ENCODE measurements at places on chromosomes 2 and 18. TPM values are rescaled to one million over a fixed set of nuclear protein-coding genes. Genes with fewer than 3 reads are reported as not detected.

Gene DIPK1C
- not detected for total RNA-seq

- no peaks in the 10 kb centered on the region for H3K36me3 ChIP-seq
- no peak overlapping the region for H3K4me3 ChIP-seq
- no peak overlapping the region for H3K27ac ChIP-seq
Observed at GRCh38 chr18:54734059-54734458, 94.2 kb upstream of the RAB27B start.

Gene LOXHD1
- 2.7 TPM for total RNA-seq

- no peak for DNase-seq
- H3K27ac ChIP-seq = no peak overlapping the region
- H3K36me3 ChIP-seq = no peaks in the 10 kb centered on the region
- no peak overlapping the region for H3K4me3 ChIP-seq
Observed at GRCh38 chr18:22378672-22379282, 38.9 kb downstream of the CTAGE1 start.

Gene C2orf72
- 1.5 TPM for total RNA-seq

DNA sequence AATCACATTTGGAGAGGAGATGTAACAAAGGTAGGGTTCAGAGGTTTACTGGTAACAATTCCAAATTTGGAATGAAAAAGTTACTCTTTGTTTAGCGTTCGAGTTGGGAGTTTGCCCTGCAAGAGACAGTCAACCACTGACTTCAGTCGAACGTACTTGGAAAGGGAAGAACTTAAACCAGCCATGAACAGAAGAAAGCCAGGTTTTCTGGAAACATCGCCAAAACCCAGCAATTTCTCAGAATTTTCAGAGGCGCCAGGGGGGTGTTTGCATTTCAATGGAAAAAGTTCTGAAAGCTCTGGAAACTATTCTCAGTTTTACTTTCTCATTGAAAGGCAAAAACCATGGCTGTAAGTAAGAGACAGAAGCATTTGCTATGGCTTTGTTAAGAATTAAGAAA lies 28.5 kb upstream of the AQP4 start:
- no peaks in the 10 kb centered on the region for H3K27me3 ChIP-seq
- no peaks in the 10 kb centered on the region for H3K4me1 ChIP-seq
- no peak for DNase-seq
- H3K4me3 ChIP-seq = no peak overlapping the region
- no peaks in the 10 kb centered on the region for H3K36me3 ChIP-seq

Gene M1AP
- 1.4 TPM for total RNA-seq

DNA sequence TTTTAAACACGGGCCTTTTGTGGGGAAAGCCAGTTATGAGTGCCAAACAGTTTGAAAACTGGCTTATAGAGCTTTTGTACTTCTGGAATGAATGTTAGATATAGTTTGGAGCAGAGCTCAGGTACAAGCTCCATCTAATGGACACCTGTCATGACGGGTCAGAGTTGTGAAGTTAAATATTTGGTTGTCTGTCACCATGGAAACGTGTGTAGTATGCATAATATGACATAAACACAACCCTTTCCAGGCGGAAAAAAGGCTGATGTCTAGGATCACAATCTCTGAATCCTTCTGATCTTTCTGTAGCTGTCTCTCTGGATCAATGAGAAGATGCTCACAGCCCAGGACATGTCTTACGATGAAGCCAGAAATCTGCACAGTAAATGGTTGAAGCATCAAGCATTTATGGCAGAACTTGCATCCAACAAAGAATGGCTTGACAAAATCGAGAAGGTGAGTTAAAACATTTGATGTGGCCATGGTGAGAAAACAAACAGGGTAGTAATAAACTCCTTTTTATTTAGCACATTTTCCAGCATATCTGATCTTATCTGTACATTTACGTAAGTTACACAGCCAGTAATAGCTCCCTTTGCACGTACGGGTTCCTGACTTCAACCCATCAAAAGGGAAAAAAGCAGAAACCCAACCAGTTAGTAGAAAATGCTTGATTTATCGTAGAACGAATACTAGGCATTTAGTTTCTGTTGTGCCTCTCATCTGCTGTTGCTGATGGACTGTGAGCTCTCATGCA lies 80.6 kb upstream of the EML6 start:
- H3K4me1 ChIP-seq = peaks cover 17% of the 10 kb centered on the region
- H3K27ac ChIP-seq = no peak overlapping the region
- no peak for DNase-seq

Gene DARS1
- 55.3 TPM for total RNA-seq

GRCh38 chr18:73923866-73924265 lies 223.8 kb downstream of the FBXO15 start:
- no peaks in the 10 kb centered on the region for H3K27me3 ChIP-seq
- no peaks in the 10 kb centered on the region for H3K36me3 ChIP-seq
- H3K4me1 ChIP-seq = no peaks in the 10 kb centered on the region
- no peak for DNase-seq
- no peak overlapping the region for H3K4me3 ChIP-seq
- no peak overlapping the region for H3K27ac ChIP-seq

DNA sequence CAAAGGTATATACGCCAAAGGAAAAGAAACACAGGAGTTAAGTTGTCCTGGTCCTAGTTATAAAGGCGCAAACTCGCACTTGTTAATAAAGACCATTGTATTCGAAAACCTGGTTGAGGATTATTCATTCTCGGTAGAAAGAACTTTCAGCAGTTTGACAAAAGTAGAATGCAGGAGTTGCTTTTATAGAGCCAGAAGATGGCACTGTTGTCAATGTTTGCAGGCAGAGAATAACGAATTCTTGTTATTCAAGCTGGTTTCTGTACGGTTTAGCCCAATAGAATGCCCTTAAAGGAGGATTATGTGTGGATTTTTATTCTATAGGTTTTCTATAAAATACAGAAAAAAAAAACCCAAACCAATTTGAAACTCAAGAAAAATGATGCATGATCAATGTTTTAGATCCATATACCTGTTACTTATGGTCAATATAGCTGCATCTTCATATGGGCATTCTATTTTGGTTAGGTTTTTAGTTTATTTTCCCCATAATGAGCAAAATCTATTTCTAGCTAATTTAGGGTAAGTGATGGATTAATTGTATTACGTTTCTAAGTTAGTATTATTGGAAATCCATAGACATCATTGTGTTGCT lies 510.3 kb downstream of the PLCL1 start:
- DNase-seq = no peak
- peaks cover 29% of the 10 kb centered on the region for H3K27me3 ChIP-seq
- H3K4me1 ChIP-seq = no peaks in the 10 kb centered on the region
- no peaks in the 10 kb centered on the region for H3K36me3 ChIP-seq
- no peak overlapping the region for H3K4me3 ChIP-seq

DNA sequence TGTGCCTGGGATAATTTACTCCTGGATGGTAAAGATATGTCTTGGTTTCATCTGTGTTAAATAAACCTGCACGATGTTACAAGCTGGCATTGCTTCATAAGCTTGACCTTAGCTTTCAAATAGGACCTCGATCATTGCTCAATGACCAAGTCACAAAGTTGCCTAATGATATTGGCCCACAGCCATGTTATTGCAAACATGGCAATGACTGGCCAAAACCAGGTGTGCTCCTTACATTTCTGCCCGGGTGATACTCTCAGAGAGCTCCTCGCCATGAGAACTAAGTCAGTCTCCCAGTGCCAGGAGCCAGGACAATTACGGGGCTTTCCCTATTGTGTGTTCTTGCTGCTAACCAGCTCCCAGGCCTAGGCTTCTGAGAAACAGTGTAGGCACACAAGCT lies 72.5 kb upstream of the CYP1B1 start:
- H3K4me3 ChIP-seq = no peak overlapping the region
- H3K36me3 ChIP-seq = no peaks in the 10 kb centered on the region
- H3K4me1 ChIP-seq = peaks cover 21% of the 10 kb centered on the region
- no peaks in the 10 kb centered on the region for H3K27me3 ChIP-seq
- peak; percentile 66 for DNase-seq
- peak overlapping the region; percentile 67 for H3K27ac ChIP-seq

DNA sequence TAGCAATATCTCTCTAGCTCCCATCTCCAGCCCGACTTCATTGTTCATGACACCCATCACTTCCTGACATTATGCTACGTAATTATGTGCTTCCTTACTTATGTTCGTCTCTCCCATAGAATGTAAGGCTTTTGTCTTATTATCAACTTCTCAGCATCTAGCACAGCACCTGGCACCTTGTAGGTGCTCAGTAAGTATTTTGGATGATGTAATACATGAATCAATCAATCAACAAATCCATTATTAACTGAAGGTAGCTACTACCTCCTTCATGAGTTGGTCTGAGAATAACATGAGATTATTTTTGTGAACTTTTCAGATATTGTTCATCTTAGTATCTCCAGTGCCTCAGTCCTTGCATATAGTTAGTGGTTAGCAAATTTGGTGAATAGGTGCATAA lies 109.3 kb downstream of the EN1 start:
- H3K36me3 ChIP-seq = no peaks in the 10 kb centered on the region
- no peaks in the 10 kb centered on the region for H3K27me3 ChIP-seq
- H3K4me1 ChIP-seq = no peaks in the 10 kb centered on the region
- DNase-seq = no peak

DNA sequence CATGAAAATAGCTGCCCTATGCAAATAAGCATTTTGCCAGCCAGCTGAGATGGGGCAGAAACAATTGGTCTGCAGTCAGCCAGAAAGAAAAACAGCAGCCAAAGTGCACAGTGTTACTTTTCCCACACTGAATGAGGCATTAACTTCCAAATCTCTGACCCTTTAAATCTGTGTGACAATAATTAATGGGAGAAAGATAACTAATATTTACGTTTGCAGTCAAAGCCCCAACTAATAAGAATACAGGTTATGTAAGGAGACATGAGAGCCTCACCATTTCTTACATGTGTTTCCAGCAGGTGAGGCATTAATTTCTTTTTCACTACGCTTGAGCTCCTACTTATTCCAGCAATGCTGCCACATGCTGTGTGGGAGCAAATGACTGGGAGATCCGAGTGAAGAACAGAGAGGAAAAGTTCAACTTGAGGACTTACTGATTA lies 339.0 kb downstream of the SATB2 start:
- no peaks in the 10 kb centered on the region for H3K4me1 ChIP-seq
- H3K27ac ChIP-seq = no peak overlapping the region
- DNase-seq = no peak
- no peak overlapping the region for H3K4me3 ChIP-seq
- H3K36me3 ChIP-seq = no peaks in the 10 kb centered on the region
- no peaks in the 10 kb centered on the region for H3K27me3 ChIP-seq

- H3K4me1 ChIP-seq = peaks cover 36% of the 10 kb centered on the region
- no peaks in the 10 kb centered on the region for H3K36me3 ChIP-seq
- no peak overlapping the region for H3K4me3 ChIP-seq
- DNase-seq = no peak
Observed at GRCh38 chr2:109350526-109350925, 221.5 kb downstream of the SH3RF3 start.

DNA sequence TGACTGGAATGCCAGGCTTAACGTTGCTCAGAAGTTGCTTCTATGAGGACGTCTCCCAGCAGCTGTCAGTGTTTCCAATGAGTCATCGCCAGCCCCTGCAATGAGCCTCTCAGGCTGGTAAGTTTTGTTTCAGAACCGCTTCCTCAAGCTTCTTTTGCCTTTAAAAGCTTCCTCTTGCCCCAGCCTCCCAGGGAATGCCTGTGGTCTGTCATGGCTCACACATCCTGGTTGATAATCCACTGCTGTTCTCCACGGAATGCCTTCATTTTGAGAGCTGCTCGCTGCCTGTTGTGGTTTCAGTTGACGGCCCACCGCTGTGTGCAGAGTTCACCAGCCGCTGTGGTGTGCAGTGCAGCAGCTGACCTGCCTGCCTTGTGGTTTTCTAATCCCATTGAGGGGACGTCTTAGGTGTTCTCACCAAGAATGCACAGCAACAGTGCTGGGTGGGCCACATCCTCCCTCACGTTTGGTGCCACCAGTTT lies 96.4 kb downstream of the RTP5 start:
- peaks cover 4% of the 10 kb centered on the region for H3K4me1 ChIP-seq
- no peaks in the 10 kb centered on the region for H3K36me3 ChIP-seq
- H3K27ac ChIP-seq = no peak overlapping the region
- H3K27me3 ChIP-seq = no peaks in the 10 kb centered on the region
- no peak overlapping the region for H3K4me3 ChIP-seq
- DNase-seq = peak; percentile 61

GRCh38 chr2:69514819-69515218 lies 77.6 kb upstream of the NFU1 start:
- H3K27ac ChIP-seq = no peak overlapping the region
- DNase-seq = no peak
- peaks cover 4% of the 10 kb centered on the region for H3K4me1 ChIP-seq
- H3K36me3 ChIP-seq = peaks cover 87% of the 10 kb centered on the region

GRCh38 chr18:73895701-73896100 lies 251.9 kb downstream of the FBXO15 start:
- H3K27ac ChIP-seq = no peak overlapping the region
- H3K4me1 ChIP-seq = no peaks in the 10 kb centered on the region
- H3K4me3 ChIP-seq = no peak overlapping the region
- H3K36me3 ChIP-seq = no peaks in the 10 kb centered on the region

Gene SULT6B1
- total RNA-seq = not detected

DNA sequence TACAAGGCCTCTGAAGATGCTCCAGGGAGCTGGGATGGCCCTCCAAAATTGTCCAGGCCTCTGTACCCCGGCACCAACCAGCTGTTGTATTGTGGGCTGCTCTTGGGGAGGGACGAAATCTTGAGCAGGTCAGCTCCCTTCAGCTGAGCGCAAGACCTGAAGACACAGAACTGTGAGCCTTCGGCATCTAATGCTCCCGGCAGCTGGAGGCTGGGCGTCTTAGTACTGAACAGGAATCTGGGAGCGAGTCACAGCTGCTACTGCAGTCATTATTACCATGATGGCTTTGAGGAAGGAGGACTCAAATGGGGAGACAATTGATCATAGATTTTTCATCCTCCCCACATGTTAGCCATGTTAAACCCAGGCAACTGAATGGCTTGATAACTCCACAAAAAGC lies 83.0 kb upstream of the LTBP1 start:
- H3K4me1 ChIP-seq = peaks cover 6% of the 10 kb centered on the region
- no peak overlapping the region for H3K4me3 ChIP-seq
- no peaks in the 10 kb centered on the region for H3K36me3 ChIP-seq
- H3K27me3 ChIP-seq = no peaks in the 10 kb centered on the region

- no peak overlapping the region for H3K4me3 ChIP-seq
- H3K27ac ChIP-seq = no peak overlapping the region
- no peak for DNase-seq
- H3K27me3 ChIP-seq = no peaks in the 10 kb centered on the region
- no peaks in the 10 kb centered on the region for H3K36me3 ChIP-seq
Observed at GRCh38 chr2:140861666-140862065, 1269.2 kb downstream of the LRP1B start.

Data from upper lobe of right lung (tissue), 1 donor.